Activated CD8-positive, alpha-beta memory T cell treated with anti-CD3 and anti-CD28 coated beads, Interleukin-2, amount 10 ng/mL, durations not matched to agents 7 days and 5 days (primary cell): ENCODE measurements at places on chromosomes 12 and 14. TPM values are rescaled to one million over a fixed set of nuclear protein-coding genes. Genes with fewer than 3 reads are reported as not detected.

GRCh38 chr14:33959692-33960151, 8.8 kb upstream of the EGLN3 start:
- H3K4me3 ChIP-seq = no peak overlapping the region
- no peaks in the 10 kb centered on the region for H3K36me3 ChIP-seq
- DNase-seq = no peak
- no peak overlapping the region for H3K27ac ChIP-seq
- H3K4me1 ChIP-seq = no peaks in the 10 kb centered on the region

- DNase-seq = no peak
- H3K36me3 ChIP-seq = peaks cover 29% of the 10 kb centered on the region
- no peak overlapping the region for H3K4me3 ChIP-seq
- no peaks in the 10 kb centered on the region for H3K27me3 ChIP-seq
- H3K27ac ChIP-seq = no peak overlapping the region
- peaks cover 47% of the 10 kb centered on the region for H3K4me1 ChIP-seq
Measured at GRCh38 chr12:123388951-123389559, 5.1 kb downstream of the KMT5A start.

DNA sequence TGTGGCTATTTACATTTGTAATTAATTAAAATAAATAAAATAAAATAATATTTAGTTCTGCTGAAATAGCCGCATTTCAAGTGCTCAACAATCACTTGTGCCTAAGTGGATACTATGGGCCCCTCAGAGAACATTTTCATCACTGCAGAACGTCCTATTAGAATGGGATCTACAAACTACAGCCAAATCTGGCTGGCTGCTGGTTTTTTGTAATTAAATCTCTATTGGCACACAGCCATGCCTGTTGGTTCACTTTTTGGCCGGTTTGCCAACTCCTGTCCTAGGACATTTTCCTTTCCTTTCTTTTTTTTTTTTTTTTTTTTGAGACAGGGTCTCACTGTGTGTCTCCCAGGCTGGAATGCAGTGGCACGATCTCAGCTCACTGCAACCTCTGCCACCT, 9.8 kb downstream of the CCDC63 start:
- no peaks in the 10 kb centered on the region for H3K36me3 ChIP-seq
- H3K27ac ChIP-seq = no peak overlapping the region
- H3K4me3 ChIP-seq = no peak overlapping the region
- DNase-seq = no peak

DNA sequence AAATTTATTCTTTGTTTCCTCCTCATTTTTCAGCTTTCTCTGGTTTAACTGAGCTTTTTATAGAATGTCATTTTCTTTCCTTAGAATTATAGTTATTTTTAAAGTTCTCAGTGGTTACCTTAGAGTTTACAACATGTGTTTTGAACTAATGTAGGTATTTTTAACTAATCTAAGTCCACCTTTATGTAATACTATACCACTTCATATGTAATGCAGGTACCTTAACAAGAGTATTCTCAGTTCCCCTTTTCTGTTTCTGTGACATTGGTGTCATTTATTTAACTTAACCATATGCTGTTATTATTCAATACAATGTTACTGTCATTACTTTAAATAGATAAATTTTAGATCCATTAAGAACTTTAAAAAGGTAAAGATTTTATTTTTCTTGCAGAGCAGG, 30.3 kb upstream of the KCNC2 start:
- H3K4me3 ChIP-seq = no peak overlapping the region
- H3K27ac ChIP-seq = no peak overlapping the region
- DNase-seq = no peak
- H3K36me3 ChIP-seq = no peaks in the 10 kb centered on the region
- H3K27me3 ChIP-seq = no peaks in the 10 kb centered on the region
- H3K4me1 ChIP-seq = no peaks in the 10 kb centered on the region

- H3K4me3 ChIP-seq = no peak overlapping the region
- DNase-seq = no peak
- H3K4me1 ChIP-seq = no peaks in the 10 kb centered on the region
- peaks cover 43% of the 10 kb centered on the region for H3K27me3 ChIP-seq
Measured at GRCh38 chr12:4736091-4736490, 15.9 kb downstream of the GALNT8 start.

DNA sequence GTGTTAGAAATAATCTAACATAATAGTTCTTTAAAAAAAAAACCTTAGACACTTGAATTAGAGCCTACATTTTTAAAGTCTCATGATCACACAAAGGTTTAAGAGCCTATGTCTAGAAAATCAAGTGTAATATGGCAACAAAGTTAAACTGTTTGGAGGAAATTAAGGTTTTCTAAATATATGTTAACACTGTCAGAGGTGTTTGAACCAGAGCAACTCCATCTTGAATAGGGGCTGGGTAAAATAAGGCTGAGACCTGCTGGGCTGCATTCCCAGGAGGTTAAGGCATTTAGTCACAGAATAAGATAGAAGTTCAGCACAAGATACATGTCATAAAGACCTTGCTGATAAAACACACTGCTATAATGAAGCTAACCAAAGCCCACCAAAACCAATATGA, 12.4 kb downstream of the CPNE8 start:
- no peak overlapping the region for H3K4me3 ChIP-seq
- no peaks in the 10 kb centered on the region for H3K27me3 ChIP-seq
- no peaks in the 10 kb centered on the region for H3K36me3 ChIP-seq
- DNase-seq = no peak

The TAS2R20 gene
- total RNA-seq = 1.5 TPM

The GPR137C gene
- 0.85 TPM for total RNA-seq
